ENCODE measurements at places on chromosomes 6 and 20.

DNA sequence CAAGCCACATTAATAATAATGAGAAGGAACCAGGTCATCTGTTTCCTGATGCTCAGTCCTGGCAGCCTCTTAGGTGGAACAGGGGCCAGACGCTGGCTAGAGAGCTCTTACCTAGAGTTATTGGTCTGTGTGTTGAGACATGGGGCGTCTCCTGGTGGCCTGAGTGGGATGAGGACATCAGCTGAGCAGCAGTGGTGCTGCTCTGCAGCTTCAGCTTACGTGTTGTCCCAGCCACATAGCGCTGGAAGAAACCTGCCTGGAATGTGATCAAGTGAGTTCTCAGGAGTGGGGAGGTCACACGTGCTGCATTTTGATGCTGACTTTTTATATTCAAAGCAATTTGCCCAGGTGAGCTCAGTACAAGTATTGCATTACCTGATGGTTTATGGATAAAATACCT is 355.4 kb downstream of the CDH26 start:
- no peak for DNase-seq

DNA sequence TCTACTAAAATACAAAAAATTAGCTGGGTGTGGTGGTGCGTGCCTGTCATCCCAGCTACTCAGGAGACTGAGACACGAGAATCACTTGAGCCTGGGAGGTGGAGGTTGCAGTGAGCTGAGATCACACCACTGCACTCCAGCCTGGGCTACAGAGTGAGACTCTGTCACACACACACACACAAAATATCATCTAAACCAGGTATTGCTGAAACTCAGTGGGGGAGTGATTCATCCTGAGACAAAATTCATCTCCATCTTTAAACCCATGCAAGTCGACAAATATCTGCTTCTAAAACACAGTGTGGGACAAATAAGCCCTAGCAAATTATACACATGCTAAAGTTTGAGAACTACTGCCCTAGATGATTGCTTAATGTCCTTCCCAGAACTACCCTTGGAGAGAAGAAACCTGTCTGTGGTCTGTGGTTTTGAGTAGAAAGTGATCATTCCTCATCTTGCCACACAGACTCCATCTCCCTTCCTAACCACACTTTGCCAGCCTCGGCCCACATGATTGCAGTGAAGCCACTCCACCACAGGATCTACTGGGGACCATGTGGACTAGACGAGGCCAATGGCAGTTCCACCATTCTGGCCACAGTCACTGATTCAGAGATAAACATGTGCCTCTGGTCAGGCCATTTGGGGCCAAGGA is 130.3 kb downstream of the OPRM1 start:
- DNase-seq, result no peak

- DNase-seq, result no peak
These were observed 6.1 kb upstream of the AFG1L start for GRCh38 chr6:108288742-108289141.

- no peak for DNase-seq
These were observed 57.8 kb downstream of the FUT9 start for GRCh38 chr6:96073555-96073954.

DNA sequence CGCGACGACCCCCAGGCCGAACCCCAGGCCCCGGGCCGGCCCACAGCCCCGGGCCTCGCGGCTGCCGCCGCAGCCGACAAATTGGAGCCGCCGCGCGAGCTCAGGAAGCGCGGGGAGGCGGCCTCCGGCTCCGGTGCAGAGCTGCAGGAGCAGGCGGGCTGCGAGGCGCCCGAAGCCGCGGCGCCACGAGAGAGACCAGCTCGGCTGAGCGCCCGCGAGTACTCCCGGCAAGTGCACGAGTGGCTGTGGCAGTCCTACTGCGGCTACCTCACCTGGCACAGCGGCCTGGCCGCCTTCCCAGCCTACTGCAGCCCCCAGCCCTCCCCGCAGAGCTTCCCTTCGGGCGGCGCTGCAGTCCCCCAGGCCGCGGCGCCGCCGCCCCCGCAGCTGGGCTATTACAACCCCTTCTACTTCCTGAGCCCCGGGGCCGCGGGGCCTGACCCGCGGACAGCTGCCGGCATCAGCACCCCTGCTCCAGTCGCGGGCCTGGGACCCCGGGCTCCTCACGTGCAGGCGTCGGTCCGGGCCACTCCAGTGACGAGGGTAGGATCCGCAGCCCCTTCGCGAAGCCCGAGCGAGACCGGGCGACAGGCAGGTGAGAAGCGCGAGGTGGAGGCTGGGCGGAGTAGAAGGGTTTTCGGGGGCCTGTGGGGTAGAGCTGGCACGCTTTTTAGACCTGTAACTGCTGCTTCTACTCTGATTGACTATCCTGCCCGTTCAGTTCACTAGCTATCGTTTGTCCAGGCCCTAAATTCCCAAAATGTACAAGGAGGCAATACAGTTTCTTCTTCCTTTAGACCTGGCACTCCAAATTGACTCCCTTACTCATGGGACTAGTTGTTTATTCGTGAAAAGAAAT is 654 bp downstream of the FAM8A1 start:
- no peak for DNase-seq

DNA sequence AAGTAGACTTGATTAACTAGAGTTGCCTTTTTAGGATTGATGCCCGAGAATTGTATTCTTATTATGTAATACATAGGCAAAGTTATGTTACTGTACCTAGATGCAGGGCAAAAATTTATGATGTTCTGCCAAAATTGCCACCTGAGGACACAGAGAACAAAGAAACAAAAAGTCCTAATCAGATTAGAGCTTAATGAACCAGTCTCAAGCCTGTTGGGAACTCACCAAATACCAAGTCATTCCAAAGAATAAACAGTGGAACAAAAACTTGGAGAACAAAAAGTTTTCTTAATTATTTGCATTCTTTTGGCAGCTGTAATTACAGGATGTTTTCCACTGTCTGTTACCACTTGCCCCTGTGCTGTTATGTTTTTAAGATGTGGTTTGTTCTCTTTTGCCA is 154.7 kb upstream of the SGK1 start:
- no peak for DNase-seq

GRCh38 chr6:79676785-79677736 is 45.9 kb downstream of the SH3BGRL2 start:
- no peak for DNase-seq

DNA sequence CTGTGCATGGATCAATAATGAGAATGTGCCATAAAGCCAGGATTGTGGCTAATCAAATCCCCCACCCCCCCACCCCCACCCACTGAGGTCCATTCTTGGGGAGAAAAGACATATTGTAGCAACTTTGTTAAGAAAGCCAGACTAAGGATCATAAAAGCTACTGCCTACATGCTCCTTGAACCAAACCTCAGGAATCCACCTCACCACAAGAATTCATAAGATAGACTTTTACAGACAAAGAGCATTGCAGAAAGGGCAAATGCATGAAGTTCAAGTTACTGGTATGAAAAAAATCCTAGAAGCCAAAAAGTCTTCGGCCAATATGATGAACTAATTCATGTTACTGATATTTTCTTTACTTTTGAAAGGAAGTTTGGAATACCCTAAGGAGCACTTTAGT is 187.9 kb upstream of the ARID1B start:
- DNase-seq, result peak; percentile 42

DNA sequence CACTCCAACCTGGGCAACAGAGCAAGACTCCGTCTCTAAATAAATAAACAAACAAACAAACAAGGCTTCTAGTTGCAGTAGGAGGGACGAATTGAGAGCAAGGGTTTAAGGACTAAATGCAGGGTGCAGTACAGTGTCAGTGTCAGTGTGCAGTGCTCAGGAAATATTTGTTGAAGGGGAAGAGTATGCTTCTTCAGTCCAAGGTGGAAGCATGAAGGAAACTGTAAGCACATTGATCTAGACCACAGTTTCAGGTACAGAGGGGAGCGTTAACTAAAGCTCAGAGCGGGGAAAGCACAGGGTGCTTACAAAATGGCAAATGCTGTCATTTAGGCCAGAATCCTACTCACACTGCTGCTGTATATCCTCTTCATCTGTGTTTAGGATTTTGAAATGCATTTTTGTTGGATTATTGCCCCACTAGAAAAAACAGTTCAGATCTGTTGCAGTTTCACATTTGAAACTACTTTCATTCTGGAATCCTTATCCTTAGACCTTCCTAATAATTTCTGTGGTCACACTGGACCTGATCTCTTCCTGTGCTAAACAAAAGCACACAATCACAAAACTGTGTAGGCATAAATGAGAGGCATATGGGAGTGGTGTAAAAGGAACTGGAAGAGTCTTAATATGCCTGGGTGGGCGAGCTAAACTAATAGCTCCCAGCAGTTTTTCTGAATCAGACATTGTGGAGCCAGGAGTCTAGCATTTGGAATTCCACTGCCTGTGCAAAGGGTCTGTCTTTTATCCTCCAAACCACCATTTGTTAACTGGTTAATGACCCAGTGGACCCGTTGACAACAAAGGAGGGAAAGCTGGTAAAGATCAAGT is 41.4 kb downstream of the CBFA2T2 start:
- DNase-seq, result no peak

- DNase-seq, result no peak
These were observed 22.7 kb upstream of the HECA start for GRCh38 chr6:139112146-139112545.

DNA sequence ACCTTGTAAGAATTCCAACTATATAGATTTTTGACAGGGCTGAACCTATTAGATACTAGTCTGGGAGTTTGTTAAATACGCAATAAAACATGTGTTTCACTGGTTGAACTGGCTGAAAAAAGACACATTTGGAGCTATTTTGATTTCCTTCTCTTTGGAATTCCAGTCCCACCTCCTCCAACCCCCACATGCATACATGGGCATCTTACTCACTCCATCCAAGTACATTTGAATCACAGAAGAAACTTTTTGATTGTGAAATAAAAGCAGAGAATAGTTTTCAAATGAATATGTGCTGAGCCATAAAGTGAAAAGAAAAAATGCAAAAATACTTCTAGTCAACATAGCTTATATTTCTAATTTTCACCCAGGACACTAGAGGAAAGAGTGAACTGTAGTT is 33.9 kb upstream of the STXBP5 start:
- peak; percentile 91 for DNase-seq

DNA sequence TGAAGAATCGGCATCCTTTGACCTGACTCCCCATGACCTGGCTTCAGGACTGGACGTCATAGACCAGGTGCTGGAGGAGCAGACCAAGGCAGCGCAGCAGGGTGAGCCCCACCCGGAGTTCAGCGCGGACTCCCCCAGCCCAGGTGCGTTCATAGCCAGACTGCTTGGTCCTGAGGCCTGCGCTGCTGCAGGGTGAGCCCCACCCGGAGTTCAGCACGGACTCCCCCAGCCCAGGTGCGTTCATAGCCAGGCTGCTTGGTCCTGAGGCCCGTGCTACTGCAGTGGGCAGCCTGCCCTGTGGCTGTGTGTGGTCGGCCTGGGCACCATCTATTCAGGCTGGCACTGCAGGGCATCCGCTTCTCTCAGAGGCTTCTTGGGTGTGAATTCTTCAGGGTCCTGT is 15.8 kb downstream of the RTEL1 start:
- no peak for DNase-seq

DNA sequence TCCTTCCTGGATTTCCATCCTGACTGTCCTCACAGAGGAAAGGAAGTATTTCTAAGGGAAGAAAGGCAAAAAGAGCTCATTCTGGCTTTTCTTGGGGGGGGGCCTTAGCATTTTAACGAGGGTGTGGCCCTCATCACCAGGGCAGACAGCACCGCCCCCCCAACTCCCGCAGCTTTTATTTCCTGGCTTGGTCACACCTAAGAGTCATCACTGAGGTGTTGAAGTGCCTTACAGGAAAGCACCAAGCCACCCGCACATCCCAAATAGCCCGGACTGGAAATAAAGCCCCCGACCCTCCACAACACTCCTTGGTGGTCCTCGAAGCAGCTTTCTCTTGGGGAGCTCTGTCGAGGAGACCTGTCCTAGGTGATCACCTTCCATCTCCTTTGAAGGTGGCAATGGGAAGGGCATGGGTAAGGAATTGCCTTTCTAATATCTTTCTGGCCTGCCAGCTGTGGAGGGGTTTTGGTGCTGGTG is 1.3 kb downstream of the PTK7 start:
- DNase-seq, result no peak

- peak; percentile 34 for DNase-seq
These were observed 636.0 kb downstream of the BCKDHB start for GRCh38 chr6:80742481-80742880.

DNA sequence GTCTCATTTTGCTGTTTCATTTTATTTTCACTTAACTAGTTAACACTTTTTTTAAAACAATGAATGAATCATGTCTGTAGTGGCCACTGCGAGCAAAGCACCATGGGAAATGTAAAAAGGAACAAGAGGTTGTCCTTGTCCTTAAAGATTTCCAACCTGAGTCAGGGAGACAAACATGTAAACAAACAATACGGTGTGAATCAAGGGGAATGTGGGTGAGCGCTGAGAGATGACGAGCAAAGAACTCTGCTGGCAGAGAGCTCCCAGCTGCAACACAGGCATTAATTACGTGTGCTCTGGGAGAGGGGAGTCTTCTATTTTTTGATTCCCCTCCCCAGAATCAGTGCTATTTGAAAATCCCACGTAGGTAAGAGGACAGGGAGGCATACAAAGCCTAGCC is 84.3 kb downstream of the ATXN1 start:
- DNase-seq, result peak; percentile 51

GRCh38 chr6:154604119-154604518 is 93.6 kb upstream of the CNKSR3 start:
- no peak for DNase-seq

DNA sequence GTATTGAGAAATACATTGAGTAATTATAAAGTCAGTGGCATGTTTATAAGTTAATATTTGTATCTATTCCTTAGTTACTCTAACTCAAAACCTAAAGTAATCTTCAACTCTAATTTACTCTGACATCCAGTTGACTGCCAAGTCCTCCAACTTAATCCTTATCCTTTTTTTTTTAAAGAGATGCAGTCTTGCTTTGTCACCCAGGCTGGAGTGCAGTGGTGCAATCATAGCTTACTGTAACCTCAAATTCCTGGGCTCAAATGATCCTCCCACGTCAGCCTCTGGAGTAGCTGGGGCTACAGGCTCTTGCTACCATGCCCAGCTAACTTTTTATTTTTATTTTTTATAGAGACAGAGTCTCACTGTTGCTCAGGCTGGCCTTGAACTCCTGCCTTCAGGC is 24.4 kb downstream of the PTPN1 start:
- peak; percentile 65 for DNase-seq

GRCh38 chr6:61679625-61680024 is 606.4 kb downstream of the KHDRBS2 start:
- no peak for DNase-seq

GRCh38 chr6:43903739-43904290 is 133.8 kb downstream of the VEGFA start:
- DNase-seq, result no peak

- no peak for DNase-seq
These were observed 950 bp downstream of the GNAS start for GRCh38 chr20:58853466-58853865.

GRCh38 chr6:2266031-2266795 is 20.8 kb upstream of the GMDS start:
- DNase-seq, result no peak

Measured in GM04503 (cell line).